IPS DF 6.9 (cell line): ENCODE measurements at places on chromosomes 1 and 21.

DNA sequence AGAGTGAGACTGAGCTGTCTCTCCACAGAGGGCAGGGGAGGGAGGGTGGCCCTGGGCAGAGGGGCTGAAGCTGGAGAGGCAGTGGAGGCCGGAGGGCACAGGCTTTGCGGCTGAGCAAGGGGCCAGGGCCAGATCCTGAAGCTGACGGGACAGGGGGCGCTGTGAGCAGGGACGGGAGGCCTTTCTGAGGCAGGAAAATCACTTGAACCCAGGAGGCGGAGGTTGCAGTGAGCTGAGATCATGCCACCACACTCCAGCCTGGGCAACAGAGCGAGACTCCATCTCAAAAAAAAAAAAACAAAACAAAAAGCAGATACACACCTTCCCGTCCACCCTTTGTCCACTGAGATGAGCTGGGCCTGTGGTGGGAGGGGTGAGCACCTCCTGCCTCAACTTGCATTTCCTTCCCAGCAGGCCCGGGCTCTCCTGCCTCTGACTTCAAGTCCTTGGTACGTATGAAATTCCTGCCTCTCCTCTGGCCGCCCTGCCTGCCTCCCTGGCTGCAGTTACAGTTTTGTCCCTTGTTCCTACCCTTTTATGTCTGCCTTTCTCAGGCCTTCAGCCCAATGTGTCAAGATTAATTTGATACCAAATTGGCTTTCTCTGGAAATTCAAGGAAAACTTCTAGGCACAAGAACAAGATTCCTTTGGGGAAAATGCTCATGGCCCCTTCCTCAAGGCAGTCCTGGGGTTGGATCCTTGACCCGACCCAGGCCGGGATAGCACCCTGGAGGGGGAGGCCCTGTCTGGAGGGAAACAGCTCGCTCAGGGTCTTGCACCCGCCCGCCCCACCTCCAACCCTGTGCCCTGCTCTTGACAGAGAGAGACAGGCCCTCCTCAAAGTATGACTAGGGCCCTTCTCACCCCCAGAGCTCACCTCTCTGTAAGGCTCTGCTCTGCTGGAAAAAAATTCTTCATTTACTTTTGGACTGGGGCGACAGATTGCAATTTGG, 11.2 kb upstream of the ADAMTSL4 start:
- no peak for DNase-seq

GRCh38 chr1:46652321-46653100, 15.7 kb downstream of the ATPAF1 start:
- no peak for DNase-seq

DNA sequence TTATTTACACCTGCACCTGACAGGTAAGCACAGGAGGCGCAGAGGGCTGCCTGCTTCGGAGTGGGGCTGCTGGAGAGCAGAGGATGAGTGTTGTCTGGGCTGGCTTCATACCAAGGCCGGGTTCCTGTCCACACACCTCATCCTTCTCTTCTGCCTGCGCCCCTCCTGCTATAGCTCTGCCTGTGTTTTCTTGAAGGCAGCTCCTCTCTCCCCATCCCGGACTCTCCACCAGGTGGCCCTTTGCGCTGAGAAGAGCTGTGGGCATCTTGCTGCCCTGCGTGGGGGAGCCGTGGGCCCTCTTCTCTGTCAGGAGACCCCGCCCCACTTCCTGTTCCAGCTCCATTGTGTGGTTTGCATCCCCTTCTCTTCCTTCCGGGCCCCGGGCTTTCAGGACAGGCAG, 35.0 kb downstream of the ARHGEF10L start:
- no peak for DNase-seq

DNA sequence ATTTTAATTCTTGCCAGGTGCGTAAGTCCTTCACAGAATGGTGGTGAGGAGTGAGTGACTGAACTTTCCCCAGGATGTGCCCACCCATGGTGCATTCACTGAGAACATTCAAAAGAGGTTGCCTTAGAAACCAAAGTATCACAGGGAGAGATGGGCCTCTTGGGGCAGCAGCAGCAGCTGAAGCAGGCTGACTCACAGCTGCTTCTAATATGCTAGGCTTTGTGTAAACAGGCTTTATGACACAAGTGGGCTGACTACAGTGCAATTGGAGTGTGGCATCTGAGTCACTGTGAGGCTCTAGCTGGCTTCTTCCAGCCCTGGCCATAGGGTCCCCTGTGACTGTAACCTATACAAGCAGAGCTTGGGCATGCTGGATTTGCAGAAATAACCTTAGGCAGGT, 12.6 kb downstream of the PIGP start:
- DNase-seq, result no peak

DNA sequence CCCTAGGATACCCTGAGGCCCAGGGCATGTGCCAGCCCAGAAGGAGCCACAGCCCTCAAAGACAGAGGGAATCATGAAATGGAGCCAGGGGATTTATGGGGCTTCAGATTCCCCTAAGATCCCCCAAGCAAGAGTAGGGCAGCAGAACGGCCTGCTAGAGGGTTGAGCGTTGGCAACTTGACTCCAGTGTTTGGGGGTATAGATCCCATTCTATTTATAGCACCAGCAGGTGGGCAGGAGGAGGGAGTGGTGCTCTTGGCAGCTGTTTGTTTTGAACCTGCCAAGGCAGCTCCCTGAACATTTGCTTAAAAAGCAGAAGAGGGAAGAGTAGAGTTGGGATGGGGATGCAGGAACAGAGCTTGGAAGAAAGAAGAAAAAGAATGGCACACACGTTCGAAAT, 33.7 kb downstream of the GLUL start:
- no peak for DNase-seq

- no peak for DNase-seq
Observed at GRCh38 chr1:193356249-193356648, 169.8 kb upstream of the B3GALT2 start.

GRCh38 chr1:94271373-94271772, 34.0 kb upstream of the ARHGAP29 start:
- DNase-seq, result no peak

- no peak for DNase-seq
Observed at GRCh38 chr1:43536864-43537358, 6.2 kb downstream of the PTPRF start.

GRCh38 chr1:67429011-67429527, 1.1 kb downstream of the SERBP1 start:
- DNase-seq, result no peak

DNA sequence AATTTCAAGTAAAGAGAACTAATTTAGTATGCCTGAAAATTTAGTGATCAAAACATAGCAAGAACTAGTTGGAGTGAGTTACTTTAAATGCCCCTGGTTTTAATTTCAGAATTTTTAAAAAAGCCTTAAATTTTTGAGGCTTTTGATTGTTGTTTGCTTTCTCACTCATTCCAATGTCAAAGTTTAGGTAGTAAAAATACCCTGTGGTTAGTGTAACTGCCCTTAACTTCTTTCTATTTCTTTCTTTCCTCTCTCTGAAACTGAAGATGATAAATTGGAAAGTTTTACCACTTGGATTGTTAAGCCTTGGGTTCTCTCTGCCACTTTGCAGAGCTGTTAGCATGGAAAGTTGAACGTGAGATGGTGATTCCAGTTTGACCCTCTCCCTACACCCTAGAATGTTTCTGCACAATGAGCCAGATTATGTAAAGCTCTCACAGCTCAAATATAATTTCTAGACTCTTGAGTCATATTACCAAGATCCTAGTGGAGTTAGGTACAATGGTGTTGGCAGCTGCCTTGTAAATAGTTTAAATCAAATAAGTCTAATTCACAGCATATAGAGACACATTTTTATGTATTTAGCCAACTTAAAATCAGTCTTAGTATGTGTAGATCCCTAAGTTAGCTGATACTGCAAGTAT, 192.4 kb upstream of the SGIP1 start:
- no peak for DNase-seq

GRCh38 chr1:51615780-51616291, 1.1 kb upstream of the OSBPL9 start:
- DNase-seq, result no peak

DNA sequence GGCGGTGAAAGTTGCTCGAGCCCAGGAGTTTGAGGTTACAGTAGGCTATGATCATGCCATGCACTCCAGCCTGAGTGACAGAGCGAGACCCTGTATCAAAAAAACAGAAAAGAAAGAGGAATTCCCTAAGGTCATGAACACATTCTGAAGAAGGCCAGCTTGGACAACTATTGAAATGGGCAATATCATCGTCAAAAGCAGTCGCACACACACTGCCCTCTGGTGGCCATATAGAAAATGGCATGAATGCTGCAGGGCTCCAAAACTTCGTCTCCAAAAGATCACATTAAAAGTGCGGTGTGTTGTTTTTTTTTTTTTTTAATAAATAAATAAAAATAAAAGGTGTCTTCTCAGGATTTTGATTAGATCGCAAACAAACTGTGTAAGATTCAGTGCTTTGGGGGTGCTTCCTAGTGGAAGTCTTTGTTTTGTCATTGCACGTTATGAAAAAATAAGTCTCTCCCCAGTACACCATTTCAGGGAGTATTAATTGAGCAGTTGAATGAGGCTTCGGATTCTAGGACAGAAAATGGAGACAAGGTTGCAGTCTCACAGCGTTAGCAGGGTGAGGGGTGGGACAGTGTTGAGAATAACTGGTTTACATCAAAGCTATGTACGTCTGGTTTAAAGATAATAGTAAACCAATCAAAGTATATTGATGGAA, 87.5 kb upstream of the FMN2 start:
- peak; percentile 22 for DNase-seq

- DNase-seq, result no peak
Observed at GRCh38 chr1:206685769-206686477, 1.2 kb downstream of the MAPKAPK2 start.

GRCh38 chr1:155137154-155137949, 1.7 kb downstream of the SLC50A1 start:
- DNase-seq, result no peak

DNA sequence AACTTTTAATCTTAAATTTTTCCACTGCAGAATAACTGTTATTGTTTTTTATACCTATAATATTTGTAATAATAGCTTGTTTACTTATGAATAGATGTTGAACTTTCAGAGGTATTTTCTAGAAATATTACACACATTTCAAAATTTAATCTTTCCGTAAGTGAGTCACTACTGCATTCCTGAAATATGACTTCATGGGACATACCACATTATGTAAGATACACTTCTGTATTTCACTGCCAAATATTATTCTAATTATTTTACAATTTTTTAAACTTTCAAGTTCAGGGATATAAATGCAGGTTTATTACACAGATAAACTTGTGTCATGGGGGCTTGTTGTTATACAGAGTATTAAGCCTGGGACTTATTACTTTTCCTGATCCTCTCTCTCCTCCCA, 2220.5 kb downstream of the NCAM2 start:
- no peak for DNase-seq

DNA sequence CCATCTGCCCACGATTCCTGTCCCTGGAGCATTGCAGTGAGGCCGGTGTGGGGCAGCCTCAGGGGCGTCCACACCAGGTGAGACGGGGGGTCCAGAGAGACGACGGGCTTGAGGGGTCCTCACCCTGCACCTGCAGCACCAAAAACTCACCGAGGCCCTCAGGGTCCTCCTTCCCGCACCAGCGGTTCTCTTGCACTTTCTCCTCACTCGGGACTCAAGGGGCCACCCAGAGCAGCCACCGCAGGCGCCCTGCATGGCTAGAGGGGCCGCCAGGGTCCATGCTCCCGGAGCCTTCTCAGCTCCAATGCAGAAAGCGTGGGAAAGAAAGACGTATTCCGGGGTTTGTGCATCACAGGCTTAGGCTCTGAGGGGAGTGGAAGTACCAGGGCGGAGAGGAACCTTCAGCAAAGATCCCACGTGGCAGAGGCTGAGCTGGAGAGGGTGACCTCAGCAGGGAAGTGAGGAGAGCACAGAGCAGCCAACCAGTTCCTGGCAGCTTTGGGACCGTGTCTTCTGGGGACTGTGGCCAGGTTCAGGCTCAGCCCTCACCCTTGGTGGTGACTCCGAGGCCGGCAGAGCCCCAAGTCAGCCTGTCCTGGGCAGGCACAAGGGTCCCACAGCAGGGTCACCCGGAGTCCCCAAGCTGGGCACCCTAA, 19.5 kb upstream of the COL6A2 start:
- no peak for DNase-seq

DNA sequence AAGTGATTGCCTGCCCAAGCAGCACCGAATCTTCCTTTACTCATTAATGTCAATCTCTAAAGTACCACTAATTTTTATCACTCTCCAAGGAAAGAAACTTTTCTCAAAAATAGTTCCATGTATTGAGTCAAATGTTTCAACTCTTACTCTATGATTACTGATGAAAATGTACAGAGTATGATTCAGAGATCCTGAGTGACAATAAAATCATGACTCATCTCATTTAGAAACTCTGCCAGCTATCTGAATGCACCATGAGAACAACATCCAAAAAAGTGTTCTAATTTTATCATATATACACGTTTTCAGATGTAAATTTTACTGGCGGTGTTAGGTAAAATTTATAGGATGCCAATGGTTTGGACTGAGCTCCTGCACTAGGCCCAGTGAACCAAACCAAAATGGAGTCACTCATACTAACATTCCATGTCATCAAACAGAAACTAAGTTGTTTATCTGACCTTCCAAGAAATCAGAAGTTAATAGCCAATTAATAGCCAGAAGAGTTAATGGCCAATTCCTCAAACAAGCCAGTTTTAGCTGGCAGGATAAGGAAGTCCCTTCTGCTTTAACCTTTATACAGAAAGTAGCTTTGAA, 22.6 kb downstream of the PLPPR5 start:
- no peak for DNase-seq

- DNase-seq, result no peak
Observed at GRCh38 chr1:61253912-61254633, 171.7 kb downstream of the NFIA start.

- no peak for DNase-seq
Observed at GRCh38 chr1:6109688-6110087, 64.0 kb downstream of the KCNAB2 start.

DNA sequence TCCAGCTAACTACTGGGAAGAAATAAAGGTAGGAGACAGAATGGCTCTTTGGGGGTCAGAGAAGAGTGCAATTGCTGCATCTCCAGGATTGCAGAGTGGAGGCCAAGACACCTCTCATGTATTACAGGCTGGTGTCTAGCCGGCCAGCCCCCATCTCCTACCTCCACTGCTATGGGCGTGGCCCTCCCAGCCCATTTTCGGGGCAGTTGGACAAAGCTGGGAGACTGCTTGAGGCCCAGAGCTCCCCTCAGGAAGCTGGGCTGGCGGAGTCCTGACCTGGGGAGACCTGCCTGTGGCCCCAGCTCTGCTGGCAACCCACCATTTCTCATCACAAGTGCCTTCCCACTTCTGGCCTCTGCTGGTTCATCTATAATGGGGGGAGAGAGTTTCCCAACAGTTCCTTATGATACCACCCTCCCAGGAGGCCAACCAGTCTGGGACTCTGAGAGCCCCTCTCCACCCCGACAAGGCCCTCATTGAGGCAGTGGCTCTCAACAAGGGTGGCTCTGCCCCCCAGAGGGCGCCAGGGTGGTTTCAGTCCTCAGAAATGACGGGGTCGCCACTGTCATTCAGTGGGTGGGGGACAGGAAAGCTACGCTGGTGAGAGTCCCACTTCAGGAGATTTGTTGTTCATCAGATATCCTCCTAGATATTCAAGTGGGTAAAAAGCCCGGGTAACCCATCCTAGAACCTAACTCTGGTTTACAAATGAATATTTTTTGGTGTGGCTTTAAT, 11.5 kb downstream of the RAP1GAP start:
- no peak for DNase-seq
